Activated CD4-positive, alpha-beta T cell treated with anti-CD3 and anti-CD28 coated beads, Interleukin-2, amount 50 U/mL, for 4 hours (primary cell): ENCODE measurements at places on chromosomes 1 and 21.

DNA sequence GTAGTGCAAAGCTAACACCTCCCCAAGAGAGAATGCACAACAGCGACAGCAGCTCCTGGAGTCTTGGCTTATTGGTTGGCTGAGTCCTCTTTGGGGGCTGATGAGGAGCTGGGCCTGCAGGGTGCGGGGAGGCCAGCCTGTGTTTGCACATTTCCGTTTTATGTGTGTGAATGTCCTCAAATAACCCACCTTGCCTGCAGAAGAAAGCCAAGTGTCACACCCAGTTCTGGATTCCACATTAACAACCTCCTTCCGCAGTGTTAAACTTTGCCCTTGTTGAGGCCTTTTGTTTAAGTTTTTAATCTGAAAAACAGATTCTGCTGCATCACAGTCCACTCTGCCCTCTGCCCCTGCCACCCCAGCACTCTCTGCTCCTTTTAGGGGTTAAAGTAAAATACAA is 274.5 kb downstream of the TM2D1 start:
- DNase-seq = no peak

DNA sequence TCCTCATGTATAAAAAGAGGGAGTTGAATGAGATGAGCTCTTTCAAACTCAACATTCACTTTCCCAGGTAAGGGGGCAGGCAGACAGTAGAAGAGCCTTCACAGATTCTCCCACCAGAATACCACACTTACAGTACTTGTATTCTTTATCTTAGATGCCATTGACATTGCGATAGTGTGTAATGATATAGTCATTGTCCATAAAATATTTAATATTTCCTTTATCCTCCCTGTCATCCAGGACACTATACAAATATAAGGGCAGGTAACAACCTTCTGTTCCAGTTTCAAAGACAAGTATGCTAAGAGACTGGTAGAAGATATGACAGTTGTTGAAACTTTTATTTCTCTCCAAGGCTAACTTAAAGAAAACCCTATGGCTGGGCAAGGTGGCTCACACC is 56.5 kb upstream of the MTF2 start:
- DNase-seq = no peak

DNA sequence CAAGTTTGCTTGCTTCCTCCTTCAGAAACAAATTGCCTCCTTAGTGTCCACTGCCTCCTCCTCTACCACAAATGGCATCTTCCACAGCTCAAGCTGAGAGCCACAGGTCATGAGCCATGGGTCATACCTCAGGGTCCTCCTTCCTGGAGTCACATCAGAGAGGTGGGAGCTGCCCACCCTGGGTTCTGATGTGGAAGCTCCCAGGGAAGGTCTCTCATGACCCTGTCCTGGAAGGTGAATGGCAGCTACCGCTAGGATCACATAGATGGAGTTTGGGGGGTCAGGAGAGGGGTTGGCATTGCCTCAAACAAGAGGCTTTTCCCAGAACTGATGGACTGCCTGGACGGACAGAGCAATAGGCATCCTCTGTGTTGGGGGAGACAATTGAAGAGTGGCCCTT is 321.4 kb downstream of the MATN1 start:
- no peak for DNase-seq

DNA sequence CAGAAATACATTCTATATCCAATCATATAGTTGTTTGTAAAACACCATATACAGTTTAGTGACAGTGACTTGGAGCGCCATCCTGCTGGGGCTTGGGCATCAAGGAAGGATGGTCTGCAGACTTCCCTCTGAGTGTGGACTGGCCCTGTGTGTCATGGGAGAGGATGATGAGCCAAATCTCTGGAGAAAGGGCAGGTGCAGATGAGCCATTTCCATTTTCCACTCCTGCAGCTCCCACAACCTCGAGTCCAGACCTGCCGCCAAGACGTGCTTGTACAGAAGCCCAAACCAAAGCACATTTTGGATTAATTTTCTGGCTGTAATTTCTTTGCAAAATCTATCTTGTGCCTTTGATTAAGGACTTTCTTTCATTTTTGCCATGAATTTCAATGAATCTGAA is 48.3 kb upstream of the SLC22A15 start:
- DNase-seq = no peak

DNA sequence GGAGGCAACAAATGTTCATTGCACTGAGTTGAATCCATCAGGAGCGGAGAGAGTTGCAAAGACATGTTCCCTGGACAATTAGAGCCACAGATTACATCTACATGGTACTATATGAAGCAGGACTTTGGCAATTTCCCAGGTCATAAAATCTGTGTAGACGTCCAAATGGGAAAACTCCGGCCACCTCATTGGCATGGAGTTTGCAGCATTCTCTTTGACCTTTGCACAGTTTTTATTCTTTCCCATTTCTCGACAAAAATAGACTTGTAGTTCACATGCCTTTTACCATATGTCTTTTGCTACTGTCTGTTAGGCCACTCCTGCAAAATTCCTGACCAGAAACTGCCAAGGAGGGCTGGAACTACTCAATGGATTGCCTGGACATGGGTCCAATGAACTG is 48.2 kb downstream of the UBE2T start:
- DNase-seq = no peak

DNA sequence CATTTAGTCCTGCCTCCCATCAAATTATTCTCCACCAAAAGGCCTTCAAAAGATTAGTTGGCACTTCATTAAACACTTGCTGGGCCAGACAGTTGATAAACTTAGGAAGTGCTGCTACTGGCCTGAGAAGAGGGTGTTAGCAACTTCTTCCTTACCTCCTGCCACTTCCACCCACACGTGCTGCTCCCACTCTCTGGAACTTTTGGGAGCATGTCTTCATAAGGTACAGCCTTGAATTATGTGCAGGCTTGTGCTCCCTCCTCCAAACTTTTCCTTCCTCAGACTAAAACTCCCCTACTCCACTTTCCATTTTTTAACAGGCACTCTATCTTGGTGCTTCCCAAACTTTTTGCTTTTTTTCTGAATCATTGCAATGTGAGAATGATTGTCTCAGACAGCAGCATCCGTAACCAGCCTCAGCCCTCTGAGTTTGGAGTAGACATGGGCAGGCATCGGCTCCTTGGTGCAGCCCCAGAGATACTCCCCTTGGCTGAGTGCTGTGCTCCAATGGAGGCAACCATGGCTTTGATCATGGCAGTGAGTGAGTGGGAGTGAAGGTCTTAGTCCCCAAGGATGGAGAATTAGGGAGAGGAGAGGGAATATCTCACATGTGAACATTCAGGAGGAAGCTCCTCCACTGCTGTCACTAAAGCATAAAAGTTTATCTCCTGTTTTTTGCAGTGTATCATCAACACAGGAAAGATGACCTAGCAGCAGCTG is 8.7 kb upstream of the LELP1 start:
- DNase-seq = no peak

DNA sequence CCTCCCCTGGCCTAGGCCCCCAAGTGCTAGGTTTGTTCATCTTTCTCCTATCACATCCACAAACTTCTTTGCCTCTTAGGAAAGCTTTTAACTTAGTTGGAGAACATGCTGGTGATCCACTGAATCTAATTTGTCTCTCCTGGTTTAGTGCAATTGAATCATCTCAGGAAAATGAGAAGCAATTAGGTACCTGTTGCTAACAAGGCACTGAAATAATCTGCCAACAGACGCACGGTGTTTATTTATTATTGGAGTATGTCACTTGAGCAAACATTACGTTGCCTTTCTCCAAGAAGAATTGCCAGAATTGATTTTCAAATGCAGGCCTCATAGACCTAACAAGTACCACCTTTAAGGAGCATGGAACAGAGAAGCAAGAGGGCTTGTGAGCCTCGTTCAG is 309.4 kb downstream of the NFIA start:
- no peak for DNase-seq

- no peak for DNase-seq
Observed at GRCh38 chr1:19057182-19057779, 100.8 kb upstream of the IFFO2 start.

DNA sequence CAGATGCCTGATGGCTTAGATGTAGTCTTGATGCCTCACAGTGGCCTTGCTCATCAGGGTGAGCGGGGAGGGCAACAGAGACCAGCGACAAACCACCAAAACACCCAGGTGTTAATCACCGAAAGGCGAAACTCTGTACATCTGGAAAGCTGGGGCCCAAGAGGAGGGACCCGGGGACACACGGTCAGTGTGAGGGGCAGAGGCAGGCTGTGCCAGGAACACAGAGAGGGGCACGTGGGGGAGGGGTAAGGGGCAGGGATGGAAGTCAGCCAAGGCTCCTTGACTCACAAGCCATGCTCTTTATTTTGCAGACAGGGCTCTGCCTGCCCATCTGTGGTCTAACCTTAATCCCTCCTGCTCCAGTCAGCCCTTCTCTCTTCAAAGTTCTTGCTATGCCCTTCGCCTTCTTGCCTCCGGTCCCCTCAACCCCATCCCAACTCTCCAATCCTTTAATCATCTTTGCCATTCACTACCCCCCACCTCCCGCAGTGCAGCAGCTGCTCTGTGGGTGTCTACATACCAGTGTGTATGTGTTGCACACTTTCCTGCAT is 4.3 kb downstream of the MEF2D start:
- DNase-seq = no peak

DNA sequence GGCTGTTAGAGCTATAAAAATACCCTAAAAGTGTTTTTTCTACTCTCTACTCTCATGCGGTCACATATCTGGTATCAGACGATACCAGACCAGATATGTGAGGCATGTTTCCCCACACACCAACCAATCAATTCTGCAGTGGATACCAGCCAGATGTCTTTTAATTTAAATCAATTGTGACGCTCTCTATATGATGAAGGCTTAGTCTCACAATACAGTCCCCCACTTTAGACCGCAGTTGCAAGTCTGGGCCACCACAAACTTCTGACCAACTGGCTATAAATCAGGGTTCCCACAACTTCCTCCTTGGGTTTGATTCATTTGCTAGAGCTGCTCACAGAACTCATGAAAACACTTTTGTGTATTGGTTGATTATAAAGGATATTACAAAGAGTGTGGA is 586.1 kb upstream of the ZP4 start:
- no peak for DNase-seq

DNA sequence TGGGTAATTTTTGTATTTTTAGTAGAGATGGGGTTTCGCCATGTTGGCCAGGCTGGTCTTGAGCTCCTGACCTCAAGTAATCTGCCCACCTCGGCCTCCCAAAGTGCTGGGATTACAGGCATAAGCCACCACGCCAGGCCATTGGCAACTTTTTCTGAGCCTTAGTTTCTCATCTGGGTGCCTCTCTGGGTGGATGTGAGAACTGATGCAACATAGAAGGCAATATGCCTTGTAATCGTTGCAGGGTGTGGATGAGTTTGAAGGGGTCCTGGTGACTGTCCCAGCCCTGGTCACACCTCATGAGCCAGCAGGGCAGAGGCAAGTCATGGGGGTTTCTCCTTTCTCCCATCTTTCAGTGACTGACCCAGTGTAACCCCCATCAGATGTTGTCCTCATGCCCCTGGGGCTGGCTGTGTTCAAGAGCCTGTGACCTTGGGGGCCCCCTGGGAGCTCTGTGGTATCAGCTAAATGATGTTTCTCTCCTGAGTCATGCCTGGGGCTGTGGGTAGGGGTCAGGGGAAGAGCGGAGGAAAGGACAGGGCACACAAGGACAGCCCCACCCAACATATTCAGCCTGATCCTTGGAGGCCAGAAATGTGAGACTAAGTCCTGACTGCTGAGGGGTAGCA is 3.6 kb downstream of the COL9A2 start:
- DNase-seq = no peak

DNA sequence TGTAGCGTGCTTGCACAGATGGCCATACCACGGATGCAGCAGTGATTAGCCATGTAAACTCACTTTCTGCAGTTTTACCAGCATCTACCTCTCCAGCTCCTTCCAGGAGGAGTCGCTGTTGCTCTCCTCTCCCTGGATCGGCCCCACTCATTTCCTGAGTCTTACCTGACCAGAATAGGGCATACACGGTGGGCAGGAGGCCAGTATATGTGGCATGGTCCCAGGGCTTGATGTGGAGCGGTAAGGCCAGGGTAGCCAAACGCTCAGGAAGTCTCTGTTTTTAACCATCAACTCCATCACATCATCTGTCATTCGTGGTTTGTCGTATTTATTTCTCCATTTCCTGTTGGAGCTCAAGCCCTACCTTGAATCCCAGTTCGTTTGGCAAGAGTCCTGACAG is 163.4 kb upstream of the USP24 start:
- DNase-seq = no peak

DNA sequence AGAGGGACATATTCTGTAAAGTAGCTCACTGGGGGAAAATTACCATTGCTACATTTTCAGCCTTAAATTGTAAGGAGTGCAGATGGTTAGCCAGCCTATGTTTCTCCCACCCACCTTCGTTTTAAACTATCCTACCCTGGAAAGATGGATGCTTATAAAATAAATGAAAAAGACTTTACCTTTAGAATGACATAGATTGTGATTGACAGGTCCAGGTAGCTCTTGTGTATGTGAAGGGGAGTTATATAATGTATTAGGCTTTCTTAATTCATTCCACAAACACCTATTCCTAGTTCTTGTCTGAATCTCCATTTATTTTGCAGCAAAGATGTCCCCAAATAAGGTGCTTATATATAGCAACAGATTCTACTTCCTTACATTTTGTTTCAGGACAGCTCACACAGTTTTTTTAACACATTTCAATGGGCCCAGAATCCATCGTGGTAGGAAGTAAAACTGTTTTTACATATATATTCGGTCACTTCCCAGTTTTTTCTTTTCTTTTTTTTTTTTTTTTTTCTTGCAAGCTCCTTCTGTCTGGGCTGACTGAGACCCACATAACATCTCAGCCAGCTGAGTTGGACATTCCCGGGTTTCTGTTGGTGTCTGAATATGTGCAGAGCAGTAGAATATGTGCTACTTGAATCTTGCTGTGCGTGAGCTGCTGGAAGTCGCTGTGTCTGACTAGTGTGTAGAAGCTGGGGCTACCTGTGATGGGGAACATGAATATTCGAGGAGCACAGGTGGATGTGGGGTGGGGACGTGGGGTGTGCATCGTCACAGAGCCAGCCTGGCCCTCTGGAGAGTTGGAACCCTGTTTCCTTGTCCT is 27.8 kb downstream of the UCK2 start:
- no peak for DNase-seq

- DNase-seq = no peak
Observed at GRCh38 chr1:88376421-88376820, 307.7 kb upstream of the PKN2 start.

DNA sequence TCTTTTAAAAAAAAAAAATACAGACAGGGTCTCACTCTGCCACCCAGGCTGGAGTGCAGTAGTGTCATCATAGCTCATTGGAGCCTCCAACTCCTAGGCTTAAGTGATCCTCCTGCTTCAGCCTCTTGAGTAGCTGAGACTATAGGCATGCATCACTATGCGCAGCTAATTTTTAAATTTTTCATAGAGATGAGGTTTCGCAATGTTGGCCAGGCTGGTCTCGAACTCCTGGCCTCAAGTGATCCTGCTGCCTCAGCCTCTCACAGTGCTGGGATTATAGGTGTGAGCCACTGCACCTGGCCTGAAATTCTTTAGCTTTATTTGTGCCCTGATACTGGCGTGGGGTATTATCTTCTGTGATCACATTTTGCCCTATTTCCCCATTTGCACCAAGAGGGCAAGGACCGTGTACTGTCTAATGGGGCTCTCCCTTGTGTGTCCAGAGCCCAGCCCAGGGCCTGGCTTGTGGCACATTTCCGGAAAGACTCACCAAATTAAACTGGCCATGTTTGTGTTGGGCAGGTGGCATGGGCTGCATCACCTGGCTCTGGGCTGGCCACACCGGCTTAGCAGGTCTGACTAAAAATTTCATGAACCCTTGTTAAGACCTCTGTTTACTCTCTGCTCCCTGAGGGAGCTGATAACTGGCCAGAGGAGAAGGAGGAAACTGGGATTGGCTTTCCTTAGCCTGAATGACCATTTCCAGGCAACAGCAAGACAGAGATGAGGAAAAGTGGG is 32.2 kb downstream of the TRIM62 start:
- DNase-seq = no peak

GRCh38 chr1:157288492-157288891 is 150.3 kb upstream of the ETV3 start:
- no peak for DNase-seq

- DNase-seq = no peak
Observed at GRCh38 chr1:12019858-12020509, 686 bp downstream of the MIIP start.
